Suprapubic skin (tissue), 4 donors: ENCODE measurements at places on chromosomes 12 and 14. TPM values are rescaled to one million over a fixed set of nuclear protein-coding genes. Genes with fewer than 3 reads are reported as not detected.

Gene CPNE8
- total RNA-seq: 12.5 TPM

Gene RIMBP2
- total RNA-seq: 21.8 TPM

Gene BICDL1
- total RNA-seq: 129 TPM

- no peak overlapping the region for H3K4me3 ChIP-seq
- no peak for DNase-seq
- no peaks in the 10 kb centered on the region for H3K27me3 ChIP-seq
- no peak overlapping the region for H3K27ac ChIP-seq
Measured at GRCh38 chr12:97821806-97822205, 359.2 kb downstream of the RMST start.

- no peaks in the 10 kb centered on the region for H3K4me1 ChIP-seq
- no peak for DNase-seq
- no peaks in the 10 kb centered on the region for H3K36me3 ChIP-seq
- H3K27ac ChIP-seq: no peak overlapping the region
Measured at GRCh38 chr14:31893221-31893757, 183.8 kb upstream of the ARHGAP5 start.

DNA sequence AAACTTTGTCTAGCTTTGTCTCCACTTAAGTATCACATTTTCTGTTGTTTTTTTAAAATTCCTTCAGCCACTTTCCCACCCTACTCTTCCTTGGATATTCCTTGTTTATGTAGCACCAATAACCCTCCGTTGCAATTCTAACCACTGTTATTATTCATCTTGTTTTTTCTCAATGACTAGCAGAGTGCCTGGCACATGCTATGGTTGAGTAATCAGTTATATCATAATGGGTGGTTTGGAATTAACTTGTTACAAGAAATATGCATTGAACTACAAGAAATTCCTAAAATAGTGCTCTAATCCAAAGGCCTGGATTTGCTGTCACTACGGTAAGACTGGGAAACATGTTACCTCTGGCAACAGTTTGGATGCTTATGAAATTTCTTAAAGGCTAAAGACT, 756.6 kb downstream of the NOVA1 start:
- no peaks in the 10 kb centered on the region for H3K36me3 ChIP-seq
- no peak overlapping the region for H3K27ac ChIP-seq
- H3K27me3 ChIP-seq: no peaks in the 10 kb centered on the region

DNA sequence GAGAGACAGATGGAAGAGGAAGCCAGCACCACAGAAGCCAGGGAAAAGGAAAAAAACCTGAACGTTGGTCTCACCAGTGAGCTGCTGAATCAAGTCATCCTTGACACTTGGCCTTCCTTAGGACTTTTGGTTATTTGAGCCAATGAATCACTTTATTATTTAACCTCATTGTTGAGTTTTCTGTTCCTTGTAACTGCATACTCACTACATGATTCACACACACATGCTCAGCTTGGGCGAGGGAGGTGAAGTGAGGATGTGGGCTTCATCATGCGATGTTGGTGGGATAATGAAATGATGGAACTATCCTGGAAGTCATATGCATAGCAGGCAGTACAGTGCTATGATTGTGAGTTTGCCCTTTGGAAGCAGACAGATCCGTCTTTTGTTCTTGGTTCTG, 40.6 kb upstream of the RPH3A start:
- DNase-seq: no peak
- H3K36me3 ChIP-seq: no peaks in the 10 kb centered on the region
- peaks cover 22% of the 10 kb centered on the region for H3K27me3 ChIP-seq
- H3K4me1 ChIP-seq: no peaks in the 10 kb centered on the region

DNA sequence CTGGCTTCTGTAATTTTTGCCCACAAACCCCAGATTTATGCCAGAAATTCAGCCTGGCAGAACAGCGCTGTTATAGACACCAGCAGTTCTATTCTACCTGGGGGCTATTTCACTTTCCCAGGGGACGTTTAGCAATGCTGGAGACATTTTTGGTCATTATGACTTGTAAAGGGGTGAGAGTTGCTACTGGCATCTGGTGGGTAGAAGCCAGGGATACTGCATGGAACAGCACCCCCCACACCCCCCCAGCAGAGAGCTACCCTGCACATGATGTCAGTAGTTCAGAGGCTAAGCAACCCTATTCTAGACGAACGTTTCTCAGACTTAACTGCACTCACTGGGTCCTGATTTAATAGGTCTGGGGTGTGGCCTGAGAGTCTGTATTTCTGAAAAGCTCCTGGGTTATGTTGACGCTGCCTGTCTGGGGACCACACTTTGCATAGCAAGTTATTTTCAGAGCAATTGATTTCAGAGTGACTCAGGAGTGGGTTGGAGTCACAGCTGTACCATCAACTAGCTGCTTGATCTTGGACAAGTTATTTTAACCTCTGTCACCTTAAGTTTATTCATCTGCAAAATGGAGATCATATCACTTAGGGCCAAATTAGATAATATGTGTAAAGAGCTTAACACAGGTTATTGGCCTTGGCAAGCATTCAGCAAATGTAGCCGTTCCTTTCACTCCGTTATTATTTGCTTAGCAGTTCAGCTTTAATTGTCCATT, 48.5 kb downstream of the CHST11 start:
- DNase-seq: no peak
- peaks cover 4% of the 10 kb centered on the region for H3K4me1 ChIP-seq
- no peaks in the 10 kb centered on the region for H3K36me3 ChIP-seq
- no peak overlapping the region for H3K4me3 ChIP-seq
- H3K27me3 ChIP-seq: peaks cover 4% of the 10 kb centered on the region

DNA sequence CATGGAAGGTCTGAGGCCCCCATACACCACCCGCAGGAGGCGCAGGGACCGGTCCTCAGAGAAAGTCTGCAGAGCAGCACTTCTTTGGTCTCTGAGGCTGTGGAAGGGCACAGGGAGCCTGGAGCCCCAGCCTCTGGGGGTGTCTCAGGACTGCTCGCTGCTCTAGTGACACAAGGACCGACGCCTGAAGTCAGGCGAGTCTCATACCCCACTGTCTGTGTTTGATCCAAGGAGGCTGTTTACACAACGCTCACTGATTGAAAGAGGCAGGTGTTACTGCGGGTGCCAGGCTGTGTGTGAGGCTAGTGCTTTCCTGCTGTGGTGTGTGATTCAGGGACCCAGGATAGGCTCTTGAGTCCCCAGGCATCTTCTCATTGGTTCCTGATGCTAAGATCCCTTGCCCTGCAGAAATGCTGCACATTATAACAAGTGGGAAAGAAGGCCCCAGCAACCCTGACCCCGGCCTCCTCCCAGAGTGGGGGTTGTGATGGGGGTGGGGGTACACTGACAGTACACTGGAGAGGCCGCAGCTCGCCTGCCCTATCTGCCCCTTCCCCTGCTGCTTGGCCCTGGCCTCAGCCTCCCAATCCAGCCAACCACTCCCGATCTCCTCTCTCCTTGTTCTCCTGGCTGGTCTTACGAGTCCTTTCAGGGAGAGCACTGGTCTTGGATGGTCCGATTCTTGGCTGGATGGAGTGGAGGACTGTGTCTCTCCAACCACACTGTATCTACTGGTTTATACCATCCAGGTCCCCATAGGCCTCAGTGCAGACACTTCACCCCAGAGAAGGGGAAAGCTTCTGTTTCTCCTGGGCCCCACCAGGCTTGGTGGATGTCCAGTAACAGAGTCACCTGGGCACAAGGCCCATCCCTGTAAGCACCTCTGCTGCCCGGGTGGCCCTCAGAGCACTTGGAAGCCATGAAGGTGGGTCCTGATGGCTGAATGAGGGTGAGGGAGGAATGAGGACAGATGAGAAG, 6.6 kb downstream of the CACNA2D4 start:
- no peaks in the 10 kb centered on the region for H3K36me3 ChIP-seq
- H3K27me3 ChIP-seq: peaks cover 40% of the 10 kb centered on the region
- DNase-seq: peak; percentile 61
- no peak overlapping the region for H3K4me3 ChIP-seq
- H3K27ac ChIP-seq: no peak overlapping the region

DNA sequence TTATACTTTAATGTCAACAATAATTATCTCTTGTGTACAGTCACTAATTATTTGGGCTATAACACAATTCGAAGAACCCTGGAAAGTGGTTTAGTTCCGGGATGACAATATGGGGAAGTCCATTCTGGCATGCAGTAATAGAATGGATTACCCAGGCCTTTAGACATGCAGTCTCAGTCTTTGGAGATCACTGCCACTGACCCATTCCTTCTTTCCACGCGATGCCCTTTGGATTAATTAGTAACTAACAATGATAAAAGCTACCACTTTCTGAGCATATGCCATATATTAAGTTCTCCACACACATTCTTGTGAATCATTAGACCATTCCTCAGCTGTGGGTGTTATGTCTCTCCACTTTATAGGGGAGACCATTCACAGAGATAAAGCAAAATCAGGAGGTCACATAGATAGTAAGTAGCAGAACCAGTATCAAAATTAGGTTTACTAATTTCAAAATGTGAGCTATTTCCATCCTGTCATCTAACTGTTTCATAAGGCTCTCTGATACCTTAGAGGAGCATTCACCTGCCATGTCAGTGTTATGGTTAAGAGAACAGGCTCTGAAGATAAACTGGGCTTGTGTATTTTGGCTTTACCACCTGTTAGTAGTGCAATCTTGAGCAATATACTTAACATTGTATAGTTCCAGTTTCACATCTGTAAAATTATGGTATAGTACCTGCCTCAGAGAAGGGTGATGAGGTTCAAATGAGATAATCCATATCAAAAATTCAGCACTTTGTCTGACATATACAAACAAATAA, 27.2 kb upstream of the KCNJ8 start:
- no peak overlapping the region for H3K27ac ChIP-seq
- no peaks in the 10 kb centered on the region for H3K4me1 ChIP-seq
- no peak overlapping the region for H3K4me3 ChIP-seq
- DNase-seq: no peak
- no peaks in the 10 kb centered on the region for H3K36me3 ChIP-seq

DNA sequence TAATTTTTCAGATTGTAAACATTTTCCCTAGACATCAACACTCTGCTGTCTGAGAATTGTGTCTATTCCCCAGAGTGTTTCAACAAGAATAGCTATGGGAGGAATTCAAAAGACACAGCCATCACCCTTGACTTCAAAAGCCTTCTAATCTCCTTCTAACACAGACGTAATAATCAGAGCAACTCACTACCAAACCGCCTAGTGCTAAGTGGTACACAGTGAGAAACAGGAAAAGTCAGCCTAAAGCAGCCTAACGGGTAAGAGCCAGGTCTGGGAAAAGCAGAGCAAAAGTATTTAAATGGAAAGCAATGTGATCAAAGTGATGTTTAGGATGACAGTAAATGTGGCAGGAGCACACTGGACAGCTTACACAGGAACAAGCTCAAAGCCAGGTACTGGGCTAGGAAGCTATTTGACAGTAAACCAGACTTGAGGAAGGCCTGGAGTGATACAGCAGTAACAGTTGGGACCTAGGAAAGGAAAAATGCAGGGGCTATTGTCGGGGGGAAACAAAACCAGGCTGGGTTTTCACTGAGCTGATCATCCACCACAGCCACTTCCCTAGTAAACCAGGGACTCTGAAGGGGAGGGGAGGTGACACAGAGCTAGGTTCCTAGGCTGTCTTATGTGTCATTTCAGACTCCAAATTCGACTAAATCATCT, 29.4 kb downstream of the CORO1C start:
- DNase-seq: no peak
- no peak overlapping the region for H3K4me3 ChIP-seq
- peaks cover 40% of the 10 kb centered on the region for H3K4me1 ChIP-seq
- peaks cover 13% of the 10 kb centered on the region for H3K36me3 ChIP-seq
- no peaks in the 10 kb centered on the region for H3K27me3 ChIP-seq

DNA sequence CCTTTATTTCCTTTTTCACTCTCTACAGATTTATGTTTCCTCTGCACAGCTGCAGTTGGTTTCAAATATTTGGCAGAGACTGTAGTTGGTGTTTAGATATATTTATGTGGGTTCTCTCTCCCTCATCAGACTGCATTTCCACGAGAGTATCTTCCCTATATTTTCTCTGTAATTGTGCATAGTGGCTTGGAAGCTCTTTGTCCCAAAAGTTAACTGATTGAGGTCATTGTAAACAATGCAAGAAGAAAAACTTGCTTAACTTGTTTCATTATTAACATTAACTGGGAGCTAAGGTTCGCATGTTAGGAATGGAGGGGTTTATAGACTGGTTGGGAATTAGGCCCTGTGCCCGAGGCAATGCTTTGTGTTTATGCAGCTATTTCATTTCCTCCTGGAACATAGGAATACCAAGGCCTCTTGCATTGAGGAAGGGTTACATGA, 216.9 kb upstream of the HMGA2 start:
- no peaks in the 10 kb centered on the region for H3K36me3 ChIP-seq
- H3K4me1 ChIP-seq: peaks cover 16% of the 10 kb centered on the region
- DNase-seq: no peak
- no peak overlapping the region for H3K4me3 ChIP-seq
- no peaks in the 10 kb centered on the region for H3K27me3 ChIP-seq

GRCh38 chr14:30240685-30241084, 313.0 kb upstream of the PRKD1 start:
- H3K27me3 ChIP-seq: no peaks in the 10 kb centered on the region
- H3K4me3 ChIP-seq: no peak overlapping the region
- H3K36me3 ChIP-seq: no peaks in the 10 kb centered on the region
- no peak for DNase-seq

GRCh38 chr12:84814664-84815245, 97.8 kb downstream of the SLC6A15 start:
- H3K36me3 ChIP-seq: no peaks in the 10 kb centered on the region
- H3K4me3 ChIP-seq: no peak overlapping the region
- no peaks in the 10 kb centered on the region for H3K4me1 ChIP-seq
- H3K27me3 ChIP-seq: no peaks in the 10 kb centered on the region
- no peak overlapping the region for H3K27ac ChIP-seq

DNA sequence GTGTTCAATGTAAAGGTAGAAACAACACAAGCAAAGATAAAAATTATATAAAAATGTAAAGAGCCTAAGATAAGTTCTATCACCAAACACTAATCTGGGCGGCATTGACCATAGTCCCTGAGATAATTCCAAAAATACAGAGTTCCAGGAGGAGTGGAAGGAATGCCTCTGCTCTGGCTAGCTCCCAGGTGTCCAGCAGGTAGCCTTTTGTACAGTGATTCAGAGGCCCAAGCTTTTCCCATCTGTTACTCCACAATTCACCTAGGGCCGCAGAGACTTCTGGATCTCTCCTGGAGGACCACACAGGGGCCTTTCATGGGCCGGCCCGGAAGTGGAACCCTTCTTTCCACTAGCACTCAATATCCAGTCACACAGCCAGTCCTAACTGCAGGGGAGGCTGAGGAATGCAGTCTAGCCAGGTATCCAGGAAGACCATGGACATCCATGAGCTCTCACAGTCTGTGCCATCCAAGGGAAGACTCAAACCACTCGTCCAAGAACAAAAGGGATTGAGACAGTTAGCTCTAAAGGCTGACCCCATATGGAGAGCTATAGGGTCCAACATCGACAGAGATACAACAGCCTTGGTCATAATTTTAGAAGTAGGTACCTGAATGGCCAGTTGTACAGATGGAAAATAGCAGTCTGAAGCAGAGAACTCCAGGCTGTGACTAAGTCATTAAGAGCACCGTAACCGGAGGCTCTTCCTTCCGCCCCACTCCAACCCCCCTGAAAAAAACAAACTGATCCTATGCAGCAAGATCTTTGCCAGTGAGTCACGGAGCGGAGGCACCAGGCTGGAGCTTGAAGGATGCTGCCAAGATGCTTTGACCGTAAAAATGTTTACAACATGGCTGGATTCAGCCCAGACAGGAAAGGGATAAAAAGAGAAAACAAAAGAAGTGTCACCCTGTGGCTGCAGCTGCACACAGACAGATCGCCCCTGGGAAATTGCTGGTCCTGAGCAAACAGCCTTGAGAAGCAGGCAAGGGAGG, 204.8 kb downstream of the NUAK1 start:
- no peaks in the 10 kb centered on the region for H3K27me3 ChIP-seq
- H3K4me1 ChIP-seq: peaks cover 68% of the 10 kb centered on the region
- no peaks in the 10 kb centered on the region for H3K36me3 ChIP-seq
- DNase-seq: peak; percentile 75
- H3K4me3 ChIP-seq: no peak overlapping the region

GRCh38 chr12:23899434-23899833, 50.0 kb downstream of the SOX5 start:
- no peak for DNase-seq
- H3K36me3 ChIP-seq: no peaks in the 10 kb centered on the region
- H3K27ac ChIP-seq: no peak overlapping the region
- H3K4me3 ChIP-seq: no peak overlapping the region
- no peaks in the 10 kb centered on the region for H3K27me3 ChIP-seq
